ENCODE measurements at places on chromosomes 2 and 18. TPM values are rescaled to one million over a fixed set of nuclear protein-coding genes. Genes with fewer than 3 reads are reported as not detected.

GRCh38 chr18:35736696-35737095 lies 155.2 kb downstream of the GALNT1 start:
- DNase-seq: no peak

Gene CDC42EP3
- total RNA-seq: 80.4 TPM

DNA sequence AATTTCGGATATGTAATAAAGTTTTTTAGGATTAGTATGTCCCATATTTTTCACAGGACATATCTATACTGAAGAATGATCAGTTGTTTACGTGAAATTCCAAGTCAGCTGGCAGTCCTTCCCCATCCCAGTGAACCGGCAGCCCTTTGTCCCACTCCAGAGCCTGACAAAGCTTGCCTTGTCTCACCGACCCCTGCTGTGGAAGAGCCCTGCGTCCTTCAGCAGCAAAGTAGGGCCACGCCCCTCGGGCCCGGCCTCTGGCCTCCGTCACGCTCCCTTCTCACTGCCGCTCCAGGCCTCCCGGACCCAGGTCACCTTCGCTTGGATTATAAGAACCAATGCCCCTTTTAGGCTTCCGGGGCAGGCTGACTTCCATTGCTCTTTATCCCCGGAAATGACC lies 89.8 kb upstream of the TGIF1 start:
- no peak for DNase-seq

Gene CRACDL
- 5.4 TPM for total RNA-seq

DNA sequence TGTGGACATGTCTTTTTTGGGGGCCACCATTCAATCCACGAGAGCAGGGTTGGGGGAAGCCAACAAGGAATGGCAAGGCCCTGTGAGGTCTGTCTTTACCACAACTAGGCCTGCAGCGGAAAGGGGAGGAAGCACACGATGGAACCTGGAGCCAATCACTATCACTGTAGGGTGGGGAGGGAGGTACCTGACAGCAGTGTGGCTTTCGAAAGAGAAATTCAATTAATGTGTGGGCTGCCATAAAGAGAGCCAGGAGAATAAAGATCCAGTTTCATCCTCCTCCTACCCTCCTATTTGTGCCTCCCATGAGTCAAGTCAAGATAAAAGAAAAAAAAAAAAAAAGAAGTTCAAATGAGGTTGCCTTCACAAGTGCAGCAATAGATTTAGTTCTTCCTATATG lies 18.9 kb upstream of the RBMS1 start:
- DNase-seq: no peak

GRCh38 chr2:240160291-240161086 lies 20.0 kb upstream of the OTOS start:
- no peak for DNase-seq

DNA sequence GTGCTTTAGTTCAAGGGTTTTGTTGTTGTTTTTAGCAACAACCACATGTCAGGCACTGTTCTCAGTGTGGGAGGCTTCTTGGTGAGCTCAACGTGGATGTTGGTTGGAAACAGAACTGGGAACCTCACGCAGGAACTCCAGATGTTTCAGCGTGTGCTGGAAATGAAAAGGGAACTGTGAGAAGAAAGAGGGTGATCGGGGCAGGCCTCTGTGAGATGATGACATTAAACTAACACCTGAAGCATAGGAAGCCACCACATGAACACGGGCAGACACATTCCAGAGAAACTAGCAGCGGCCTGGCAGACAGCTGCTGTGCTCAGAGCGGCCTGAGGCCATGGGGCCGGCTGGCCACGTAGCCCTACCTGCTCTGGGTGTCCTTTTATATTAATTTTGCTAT lies 66.4 kb downstream of the COA5 start:
- no peak for DNase-seq

- DNase-seq: no peak
Measured at GRCh38 chr2:20422402-20423271, 24.2 kb upstream of the RHOB start.

Gene CD8B
- 0.45 TPM for total RNA-seq

- no peak for DNase-seq
Measured at GRCh38 chr2:38597115-38597514, 5.6 kb downstream of the HNRNPLL start.

Gene PREPL
- 104 TPM for total RNA-seq

- DNase-seq: no peak
Measured at GRCh38 chr18:78739882-78740677, 239.5 kb upstream of the SALL3 start.

DNA sequence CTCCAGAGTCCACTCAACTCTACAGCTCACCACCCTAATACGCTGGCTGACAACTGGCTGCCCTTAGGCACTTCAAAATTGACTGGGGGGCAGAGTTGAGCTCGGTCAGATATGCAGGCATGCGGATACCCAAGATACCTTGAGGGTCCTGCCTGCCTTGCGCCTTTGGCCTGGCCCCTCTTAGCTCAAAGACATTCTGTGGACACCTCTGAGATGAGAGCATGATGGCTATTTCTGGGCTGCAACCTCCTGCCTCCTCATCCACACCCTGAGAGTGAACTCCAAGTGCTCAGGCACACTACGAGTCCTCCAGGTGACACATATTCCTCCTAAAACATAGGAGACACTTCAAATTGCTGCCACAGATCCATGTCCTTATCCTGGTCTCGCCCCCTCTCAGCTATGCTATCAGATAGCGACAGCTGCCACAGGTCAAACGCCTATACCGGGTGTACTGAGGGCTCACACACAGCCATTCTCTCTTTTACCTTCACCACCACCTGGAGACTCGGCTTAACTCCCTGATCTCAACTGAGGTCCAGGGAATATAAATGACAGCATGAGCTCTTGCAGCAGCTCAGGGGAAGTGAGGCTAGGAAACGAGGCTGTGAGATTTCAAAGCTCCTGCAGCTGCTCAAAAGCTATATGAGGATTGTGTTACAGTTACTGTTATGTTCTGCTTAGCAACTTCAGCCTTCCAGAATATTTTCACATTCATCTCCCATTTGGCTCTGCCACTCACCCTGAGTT lies 60.5 kb upstream of the TEX51 start:
- DNase-seq: no peak

Gene SOS1
- total RNA-seq: 20.6 TPM

Gene AGAP1
- total RNA-seq: 22.6 TPM

DNA sequence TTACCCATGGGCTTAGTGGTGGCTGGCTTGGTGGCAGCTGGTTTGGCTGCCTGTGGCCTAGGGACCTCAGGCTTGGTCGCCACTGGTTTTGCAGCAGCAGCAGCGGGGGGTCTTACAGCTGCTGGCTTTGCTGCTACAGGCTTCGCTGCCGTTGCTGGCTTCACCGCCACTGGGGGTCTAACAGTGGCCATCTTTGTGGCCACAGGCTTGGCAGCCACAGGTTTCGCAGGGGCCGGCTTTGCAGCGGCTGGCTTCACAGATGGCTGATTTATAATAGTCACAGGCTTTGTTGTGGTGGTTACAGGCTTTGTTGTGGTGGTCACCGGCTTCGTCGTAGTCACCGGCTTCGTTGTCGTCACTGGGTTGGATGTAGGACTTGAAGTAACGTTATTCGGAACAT lies 77.8 kb downstream of the COL6A3 start:
- DNase-seq: no peak

DNA sequence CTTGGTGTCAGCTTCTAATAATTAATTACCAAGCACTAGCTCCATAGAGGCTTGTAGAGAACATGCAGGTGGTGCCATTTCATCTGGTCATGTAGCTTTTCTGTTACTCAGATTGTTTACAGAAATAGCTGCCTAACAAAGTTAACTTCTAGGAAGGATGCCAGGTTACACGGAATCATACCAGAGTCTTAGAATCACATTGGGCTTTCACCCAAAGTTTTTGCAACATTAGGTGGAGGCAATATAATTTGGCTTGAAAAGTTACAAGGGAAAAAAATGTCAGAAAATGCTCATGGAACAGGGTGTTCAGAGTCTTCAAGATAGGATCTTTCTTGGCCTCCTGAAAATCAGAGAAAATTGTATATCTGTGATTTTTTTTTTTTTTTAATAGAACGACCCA lies 135.6 kb downstream of the ARHGAP15 start:
- no peak for DNase-seq

DNA sequence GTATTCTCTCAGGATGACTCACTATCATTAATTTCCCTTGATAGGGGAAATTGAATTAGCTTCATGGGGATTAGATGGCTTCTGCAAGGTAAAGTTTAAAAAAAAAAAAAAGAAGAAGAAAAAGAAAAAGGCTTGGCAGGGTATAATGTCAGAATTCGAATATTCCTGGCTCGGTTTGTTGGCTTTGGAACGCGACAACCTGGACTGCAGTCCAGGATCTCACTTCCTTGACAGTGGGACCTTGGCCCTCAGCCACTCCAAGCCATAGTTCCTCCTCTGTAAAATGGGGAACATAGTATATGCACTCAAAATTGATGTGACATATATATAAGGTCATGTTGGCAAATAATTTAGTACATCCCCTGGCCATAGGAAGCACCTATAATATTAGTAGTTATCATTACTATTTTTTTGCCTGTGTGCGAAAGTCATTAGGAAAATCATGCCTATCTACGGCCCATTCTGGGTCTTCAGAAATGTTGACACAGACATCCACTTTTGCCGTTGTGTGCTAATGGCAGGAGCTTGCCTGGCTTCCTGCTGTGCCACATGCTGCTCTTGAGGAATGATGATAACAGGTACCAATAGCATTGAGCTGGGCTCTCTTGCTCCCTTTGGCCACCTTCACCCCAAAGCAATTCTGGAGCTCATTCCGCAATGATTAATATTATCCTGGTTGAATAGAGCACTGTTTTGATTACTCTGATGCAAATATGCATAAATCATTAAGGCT lies 97.9 kb downstream of the MTCL1 start:
- DNase-seq: no peak
